ENCODE measurements at places on chromosomes 13 and 19.

DNA sequence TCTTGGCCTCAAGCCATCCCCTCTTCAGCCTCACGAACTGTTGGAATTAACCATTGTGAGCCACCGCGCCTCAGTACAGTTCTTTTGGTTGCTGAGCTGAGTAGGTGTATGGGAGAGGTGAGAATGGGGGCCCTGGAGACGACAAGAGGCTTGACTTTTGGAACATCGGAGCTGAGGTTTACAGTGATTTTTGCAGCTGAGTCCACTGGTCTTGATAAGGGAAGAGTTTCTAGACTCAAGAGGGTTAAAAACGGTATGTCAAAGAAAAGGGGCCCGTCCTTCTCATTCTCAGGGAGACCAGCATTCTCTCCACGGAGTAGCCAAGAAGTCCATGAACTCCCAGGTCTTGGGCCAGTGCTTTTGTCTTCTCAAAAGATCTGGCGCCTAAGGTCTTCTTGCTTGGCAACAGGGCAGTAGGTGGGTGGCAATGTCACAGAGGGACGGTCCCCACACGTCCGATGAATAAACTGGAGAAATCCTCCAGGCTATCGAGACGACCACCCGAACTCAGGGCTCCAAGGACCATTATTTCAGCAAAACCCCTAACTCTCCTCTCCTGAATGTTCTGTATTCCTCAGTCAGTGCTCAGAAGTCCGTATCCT is 6.4 kb upstream of the QTRT1 start:
- no peak for DNase-seq

- no peak for DNase-seq
These were observed 1718.9 kb upstream of the MIR17HG start for GRCh38 chr13:89628567-89628966.

GRCh38 chr19:49533551-49534488 is 6.0 kb downstream of the RCN3 start:
- peak; percentile 32 for DNase-seq

DNA sequence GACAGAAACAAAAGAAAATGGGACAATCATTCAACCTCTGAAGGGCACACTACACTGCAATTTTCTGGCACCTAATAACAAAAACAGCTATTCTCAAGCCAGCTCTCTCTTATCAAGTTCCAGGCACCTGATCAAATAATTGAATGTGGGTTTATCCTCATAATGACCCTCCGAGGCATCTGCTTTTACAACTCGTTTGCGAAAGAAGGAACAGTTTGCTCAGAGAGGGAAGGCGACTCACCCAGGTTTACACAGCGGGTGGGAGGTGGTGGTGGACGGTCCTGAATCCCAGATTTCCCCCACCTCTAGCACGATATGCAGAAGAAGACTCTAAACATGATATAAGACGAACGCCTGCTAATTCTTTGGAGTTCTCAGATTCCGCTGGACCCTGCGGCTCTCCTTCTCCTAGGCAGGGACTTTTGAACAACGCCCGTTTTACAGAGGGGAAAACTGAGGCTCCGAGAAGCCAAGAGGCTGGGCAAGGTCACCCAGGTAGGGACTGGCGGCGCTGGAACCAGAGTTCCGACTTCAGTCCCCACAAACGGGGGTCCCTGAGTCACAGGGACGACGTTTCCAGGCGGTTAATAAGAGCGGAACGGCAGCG is 641 bp downstream of the SGTA start:
- no peak for DNase-seq

- DNase-seq, result no peak
These were observed 247.9 kb upstream of the HTR2A start for GRCh38 chr13:47144782-47145181.

- DNase-seq, result no peak
These were observed 644 bp downstream of the MED26 start for GRCh38 chr19:16627193-16627927.

GRCh38 chr13:23851106-23851505 is 38.1 kb downstream of the MIPEP start:
- DNase-seq, result no peak

- DNase-seq, result no peak
These were observed 135.6 kb downstream of the PRR20E start for GRCh38 chr13:57302604-57303003.
